ENCODE measurements at places on chromosomes 2 and 18.

DNA sequence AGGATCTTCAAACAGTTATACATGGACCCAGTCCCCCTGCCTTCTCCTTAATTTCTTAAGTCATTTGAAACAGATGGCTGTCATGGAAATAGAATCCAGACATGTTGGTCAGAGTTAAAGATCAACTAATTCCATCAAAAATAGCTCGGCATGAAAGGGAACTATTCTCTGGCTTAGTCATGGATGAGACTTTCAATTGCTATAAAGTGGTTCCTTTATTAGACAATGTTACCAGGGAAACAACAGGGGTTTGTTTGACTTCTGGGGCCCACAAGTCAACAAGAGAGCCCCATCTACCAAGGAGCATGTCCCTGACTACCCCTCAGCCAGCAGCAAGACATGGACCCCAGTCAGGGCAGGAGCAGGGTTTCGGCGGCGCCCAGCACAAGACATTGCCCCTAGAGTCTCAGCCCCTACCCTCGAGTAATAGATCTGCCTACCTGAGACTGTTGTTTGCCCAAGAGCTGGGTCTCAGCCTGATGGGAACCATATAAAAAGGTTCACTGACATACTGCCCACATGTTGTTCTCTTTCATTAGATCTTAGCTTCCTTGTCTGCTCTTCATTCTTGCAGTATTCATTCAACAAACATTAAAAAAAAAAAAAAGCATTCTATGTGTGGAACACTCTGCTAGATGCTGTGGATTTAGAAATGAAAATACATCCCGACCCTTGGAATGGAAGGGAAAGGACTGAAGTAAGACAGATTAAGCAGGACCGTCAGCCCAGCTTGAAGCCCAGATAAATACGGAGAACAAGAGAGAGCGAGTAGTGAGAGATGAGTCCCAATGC lies 4.6 kb downstream of the TTR start:
- DNase-seq, result no peak

- no peak for DNase-seq
Observed at GRCh38 chr2:50929661-50930060, 102.3 kb downstream of the NRXN1 start.

GRCh38 chr2:191109888-191110287 lies 40.9 kb downstream of the STAT4 start:
- no peak for DNase-seq

DNA sequence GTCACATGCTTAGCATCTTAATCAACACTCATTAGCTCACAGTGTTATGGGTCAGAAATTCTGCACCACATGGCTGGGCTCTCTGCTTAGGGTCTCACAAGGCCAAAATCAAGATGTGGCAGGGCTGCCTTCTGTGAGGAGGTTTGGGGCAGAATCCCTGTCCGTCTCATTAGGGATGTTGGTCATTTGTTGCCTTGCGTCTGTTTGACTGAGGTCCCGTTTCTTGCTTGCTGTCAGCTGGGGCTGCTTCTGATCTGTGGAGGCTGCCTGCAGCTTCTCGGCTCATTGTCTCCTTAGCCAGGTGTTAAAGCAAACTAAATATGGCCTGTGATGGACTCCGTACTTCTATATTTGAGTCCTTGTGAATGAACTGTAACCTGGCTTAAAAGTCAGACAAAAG lies 146.5 kb downstream of the NDUFA10 start:
- DNase-seq, result no peak

GRCh38 chr2:192000196-192000980 lies 153.5 kb upstream of the CAVIN2 start:
- no peak for DNase-seq

- DNase-seq, result no peak
Observed at GRCh38 chr2:214322662-214323061, 88.2 kb upstream of the VWC2L start.

DNA sequence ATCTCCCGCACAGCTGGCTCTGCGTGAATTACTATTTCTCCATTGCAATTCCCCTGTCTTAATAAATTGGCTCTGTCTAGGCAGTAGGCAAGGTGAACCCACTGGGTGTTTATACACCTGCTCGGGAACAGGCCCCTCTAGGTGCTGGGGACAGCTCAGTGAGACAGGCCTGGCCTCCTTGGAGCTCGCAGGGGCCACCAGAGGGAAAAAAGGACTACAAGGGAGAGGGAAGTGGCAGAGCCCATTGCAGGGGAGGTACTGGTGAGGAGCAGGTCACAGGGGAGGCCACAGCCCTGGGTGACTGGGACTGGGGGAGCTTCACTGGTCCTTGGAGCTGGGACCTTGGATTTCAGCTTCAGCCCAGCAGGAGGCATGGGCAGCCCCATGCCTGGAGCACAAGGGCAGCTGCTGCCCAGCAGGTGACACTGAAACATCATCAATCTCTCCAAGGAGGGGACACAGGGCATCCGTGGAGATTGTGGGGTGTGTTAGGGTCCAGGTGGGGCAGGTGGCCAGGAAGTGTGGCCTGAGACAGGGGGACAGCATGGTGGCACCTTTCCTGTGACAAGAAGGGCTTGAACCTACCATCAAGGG lies 31.2 kb downstream of the NGEF start:
- no peak for DNase-seq

DNA sequence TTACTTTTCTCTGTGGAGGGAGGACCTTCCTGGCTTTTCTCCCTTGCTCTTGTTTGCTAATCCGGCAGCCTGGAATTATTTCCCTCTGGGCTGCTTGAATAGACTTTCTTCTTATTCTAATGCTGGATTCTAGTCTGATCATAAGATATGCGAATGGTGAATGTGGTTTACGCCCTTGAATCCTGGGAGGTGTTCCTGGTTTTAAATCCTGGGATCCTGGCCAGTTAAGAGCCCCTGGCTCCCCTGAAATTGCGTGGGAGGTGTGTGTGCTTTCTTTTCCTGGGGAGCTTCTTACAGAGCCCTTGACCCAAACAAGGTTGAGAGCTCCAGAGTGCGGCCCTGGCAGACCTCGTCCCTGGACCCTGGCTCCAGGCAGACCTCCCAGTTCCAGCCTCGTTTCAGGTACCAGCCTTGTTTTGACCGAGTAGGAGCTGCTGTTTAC lies 2.8 kb downstream of the SH3BP4 start:
- DNase-seq, result no peak

DNA sequence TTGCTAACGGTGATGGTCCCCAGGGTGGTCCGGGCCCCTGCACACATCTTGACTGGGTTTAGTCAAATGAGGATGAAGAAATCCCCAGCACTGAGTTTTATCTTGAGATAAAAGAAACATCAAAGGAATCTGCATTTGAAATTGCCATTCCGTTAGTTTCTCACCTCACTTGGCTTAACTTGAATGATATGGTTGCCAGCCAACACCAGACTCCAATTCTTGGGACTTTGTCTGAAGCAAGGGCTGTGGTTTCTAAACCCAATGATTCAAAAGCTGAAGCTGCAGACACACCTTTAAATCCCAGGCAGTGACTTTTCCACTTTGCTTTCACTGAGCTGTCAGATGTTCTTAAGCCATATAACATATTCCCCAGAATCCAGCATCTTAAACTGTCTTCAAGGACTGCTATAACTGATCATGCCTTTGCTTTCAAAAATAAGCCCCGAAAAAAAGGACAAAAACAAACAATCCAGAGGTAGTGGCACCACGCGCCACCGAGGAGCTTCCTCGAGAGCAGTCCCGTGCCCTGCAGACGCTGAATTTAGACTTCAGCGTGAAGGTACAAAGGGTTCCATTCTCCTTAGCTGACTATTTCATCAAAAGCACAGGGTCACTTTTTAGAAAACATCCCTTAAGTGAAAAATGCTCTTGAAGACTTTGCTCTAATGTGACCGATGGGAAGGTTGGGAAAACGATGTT lies 189.3 kb downstream of the HDAC4 start:
- no peak for DNase-seq

GRCh38 chr18:48715711-48716361 lies 177.0 kb downstream of the CTIF start:
- DNase-seq, result no peak
